ENCODE measurements at places on chromosomes 6 and 20. TPM values are rescaled to one million over a fixed set of nuclear protein-coding genes. Genes with fewer than 3 reads are reported as not detected.

SLC17A4 gene
- not detected for total RNA-seq

GRCh38 chr6:108677894-108678293, 117.2 kb downstream of the FOXO3 start:
- DNase-seq: no peak

- DNase-seq: no peak
Observed at GRCh38 chr6:147627411-147627810, 118.9 kb downstream of the SAMD5 start.

PKIB gene
- total RNA-seq: not detected

DNA sequence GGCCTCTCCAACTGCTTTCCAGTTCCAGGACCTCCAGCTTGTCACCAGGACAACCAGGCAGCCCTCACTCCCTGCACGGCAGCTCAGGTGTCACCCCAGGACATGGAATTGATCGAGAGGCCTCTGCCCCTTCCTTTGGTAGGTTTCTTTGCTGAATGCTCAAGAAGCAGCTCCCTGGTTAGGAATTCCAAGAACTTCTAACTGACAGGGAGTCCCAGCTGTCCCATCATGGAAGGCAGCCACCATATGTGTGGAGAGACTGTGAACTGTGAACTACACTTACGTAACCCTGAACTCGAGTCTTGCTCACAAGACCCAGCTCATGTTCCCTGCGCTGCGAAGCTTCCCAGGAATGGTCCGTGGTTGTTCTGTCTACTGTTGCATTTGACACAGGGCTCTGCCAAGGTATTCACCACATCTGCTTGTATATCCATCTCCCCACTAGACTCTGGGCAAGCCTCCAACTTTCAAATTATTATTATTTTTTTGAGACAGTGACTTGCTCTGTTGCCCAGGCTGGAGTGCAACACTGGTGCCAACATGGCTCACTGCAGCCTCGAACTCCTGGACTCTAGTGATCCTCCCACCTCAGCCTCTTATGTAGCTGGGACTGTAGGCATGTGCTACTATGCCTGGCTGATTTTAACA, 35.7 kb downstream of the MGME1 start:
- no peak for DNase-seq

DNA sequence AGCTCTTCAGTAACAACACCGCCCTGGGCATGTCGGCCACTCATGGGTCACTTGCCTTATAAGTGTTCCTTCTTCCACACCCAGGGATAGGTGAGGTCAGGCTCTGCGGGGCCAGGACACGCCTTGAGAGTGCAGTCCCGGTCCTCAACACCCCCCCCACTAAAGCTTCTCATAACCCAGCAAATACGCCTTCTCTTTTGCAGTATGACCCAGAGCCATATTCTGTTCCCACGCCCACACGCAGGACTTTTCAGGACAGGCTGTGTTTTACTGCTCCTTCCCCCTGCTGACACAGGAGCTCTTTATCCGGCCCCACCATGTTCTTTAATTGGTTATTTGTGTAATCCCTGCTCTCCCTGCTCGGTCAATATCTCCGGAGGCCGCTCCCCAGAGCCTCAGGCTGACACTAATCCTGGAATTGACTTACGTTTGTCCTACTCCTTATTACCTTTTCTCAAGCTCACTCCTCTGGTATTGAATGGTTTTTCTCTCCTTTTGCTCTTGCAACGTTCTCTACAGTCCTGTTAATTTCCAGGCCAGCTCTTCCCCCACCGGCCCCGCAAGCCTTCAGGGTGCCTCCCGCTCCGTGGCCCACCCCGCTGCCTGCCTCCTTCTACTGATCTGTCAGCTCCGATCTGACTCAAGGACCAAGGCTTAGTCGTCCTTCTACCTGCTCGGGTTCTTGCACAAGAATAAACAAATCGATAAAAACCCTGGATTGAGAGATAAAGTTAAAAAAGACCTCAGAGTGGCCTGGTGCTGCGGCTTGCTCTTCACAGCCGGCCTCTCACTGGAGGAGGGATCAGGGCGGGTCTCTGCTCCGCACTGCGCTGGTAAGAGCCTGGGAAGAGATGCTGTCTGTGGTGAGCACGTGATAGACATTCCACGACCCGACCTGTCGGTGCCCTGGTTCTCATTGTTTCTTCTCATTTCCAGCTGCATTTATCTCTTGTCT, 357.5 kb downstream of the ZFAND3 start:
- no peak for DNase-seq

TRAPPC3L gene
- not detected for total RNA-seq

DNA sequence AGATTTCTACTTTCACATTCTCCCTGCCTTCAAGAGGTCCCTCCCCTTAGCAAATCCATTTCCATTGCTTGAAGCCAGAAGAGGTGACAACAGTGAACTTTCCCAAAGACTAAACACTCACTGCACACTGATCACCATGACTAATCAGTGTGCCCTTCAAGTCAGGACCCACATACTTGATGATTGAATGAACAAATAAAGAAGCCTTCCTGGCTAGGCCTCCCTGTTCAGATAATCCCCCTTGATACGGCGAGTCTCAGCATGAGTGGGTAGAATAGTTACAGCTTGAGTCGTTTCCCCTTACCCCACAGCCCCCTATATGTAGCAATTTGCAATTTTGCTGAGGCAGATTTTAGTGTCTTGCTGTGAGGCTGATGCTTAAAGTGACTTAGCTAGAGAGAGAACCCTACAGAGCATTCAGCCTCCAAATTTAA, 102.2 kb downstream of the UNC5CL start:
- DNase-seq: no peak

- no peak for DNase-seq
Observed at GRCh38 chr6:90940812-90941481, 354.1 kb upstream of the MAP3K7 start.

DNA sequence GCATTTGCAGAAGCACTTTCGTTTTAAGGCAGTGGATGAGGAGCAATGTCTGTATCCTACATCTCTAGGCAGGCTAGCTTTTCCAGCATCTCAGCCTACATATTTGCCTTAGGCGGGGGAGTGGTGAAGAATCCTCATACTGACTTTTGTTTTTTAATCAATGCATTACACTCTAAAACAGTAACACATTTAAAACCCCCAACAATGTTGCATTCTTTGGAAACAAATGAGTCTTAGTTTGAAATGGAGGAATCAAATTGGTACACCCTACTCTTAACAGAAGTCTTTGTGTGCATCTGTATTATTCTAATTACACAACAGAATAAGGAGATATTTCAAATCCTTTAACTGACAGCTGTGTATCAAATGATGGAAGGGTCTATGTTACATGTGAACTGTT, 9.0 kb downstream of the NKAIN2 start:
- DNase-seq: no peak

CDSN gene
- not detected for total RNA-seq

DNA sequence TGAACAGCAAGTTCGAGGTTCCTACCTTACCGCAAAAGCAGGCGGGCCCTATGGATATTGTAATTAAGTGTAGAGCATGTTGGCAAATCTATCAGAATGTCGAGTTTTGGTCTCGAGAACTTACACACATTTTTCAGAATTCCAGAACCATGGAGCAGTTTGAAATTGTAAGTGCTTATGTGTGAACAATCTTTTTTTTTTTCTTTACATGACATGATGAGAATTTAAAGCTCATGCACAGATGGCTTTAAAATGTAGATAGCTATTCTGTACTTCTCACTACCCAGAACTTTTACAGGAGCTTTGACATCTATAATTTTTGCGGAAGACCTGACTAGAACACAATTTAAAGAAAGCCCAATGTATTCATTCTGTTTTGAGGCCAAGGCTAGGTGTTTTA, 117.8 kb upstream of the RSPO3 start:
- no peak for DNase-seq

NOX3 gene
- not detected for total RNA-seq

DNA sequence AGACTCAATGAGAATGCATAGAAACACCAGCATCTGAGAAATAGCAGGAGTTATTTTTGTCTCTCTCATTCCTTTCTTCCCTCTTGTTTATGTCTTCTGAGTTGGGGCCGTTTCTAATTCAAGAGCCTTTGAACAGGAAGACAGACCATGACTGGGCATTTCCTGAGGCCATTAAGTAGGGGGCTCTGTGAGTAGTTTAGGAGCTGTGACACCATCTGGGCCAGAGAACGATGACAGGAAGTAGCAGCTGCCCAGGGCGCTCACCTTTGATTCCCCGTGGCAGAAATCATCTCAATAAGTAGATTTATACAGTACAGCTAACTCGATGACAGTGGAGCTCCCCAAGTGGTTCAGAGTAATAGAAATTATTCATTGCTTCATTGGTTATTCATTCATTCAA, 298.4 kb upstream of the PLN start:
- DNase-seq: no peak

HSPA1A gene
- total RNA-seq: 173 TPM

KIFC1 gene
- 54.7 TPM for total RNA-seq

DNA sequence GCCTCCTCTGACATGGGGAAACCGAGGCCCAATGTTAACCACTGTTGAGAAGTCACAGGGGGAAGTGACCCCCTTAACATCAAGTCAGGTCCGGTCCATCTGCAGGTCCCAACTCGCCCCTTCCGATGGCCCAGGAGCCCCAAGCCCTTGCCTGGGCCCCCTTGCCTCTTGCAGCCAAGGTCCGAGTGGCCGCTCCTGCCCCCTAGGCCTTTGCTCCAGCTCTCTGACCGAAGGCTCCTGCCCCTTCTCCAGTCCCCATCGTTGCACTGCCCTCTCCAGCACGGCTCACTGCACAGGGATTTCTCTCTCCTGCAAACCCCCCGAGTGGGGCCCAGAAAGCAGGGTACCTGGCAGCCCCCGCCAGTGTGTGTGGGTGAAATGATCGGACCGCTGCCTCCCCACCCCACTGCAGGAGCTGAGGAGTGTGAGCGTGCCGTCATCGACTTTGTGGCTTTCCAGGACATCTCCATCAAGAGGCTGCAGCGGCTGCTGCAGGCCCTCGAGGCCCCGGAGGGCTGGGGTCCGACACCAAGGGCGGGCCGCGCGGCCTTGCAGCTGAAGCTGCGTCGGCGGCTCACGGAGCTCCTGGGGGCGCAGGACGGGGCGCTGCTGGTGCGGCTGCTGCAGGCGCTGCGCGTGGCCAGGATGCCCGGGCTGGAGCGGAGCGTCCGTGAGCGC, 1.6 kb downstream of the TNFRSF6B start:
- no peak for DNase-seq

OPRM1 gene
- not detected for total RNA-seq

IL20RA gene
- total RNA-seq: not detected

- DNase-seq: no peak
Observed at GRCh38 chr6:152054441-152054840, 247.0 kb downstream of the ESR1 start.

- no peak for DNase-seq
Observed at GRCh38 chr6:81937296-81937937, 184.9 kb upstream of the TENT5A start.

GRCh38 chr6:47147175-47147727, 105.1 kb upstream of the ADGRF1 start:
- no peak for DNase-seq

- no peak for DNase-seq
Observed at GRCh38 chr6:32158052-32158451, 4.1 kb downstream of the PPT2 start.

SLC39A7 gene
- total RNA-seq: 67.1 TPM

BHLHE23 gene
- not detected for total RNA-seq

DNA sequence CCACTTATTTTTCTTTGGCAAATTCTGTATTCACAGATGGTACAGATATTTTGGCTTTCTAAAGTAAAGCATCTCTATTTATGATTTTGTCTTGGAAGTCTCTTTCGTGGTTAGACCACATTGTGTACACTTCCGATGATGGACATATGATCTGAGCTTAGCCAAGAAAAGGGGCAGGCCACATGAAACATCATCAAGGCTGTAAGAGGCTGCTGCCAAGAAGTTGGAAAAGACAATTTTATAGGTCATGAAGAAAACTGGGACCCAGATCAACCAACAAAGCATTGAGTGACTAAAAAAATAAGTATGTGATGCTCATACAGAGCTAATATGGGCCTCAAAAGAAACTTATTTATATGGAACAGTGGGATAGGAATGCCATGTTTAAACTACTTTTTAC, 266.4 kb downstream of the HAO1 start:
- DNase-seq: no peak

CST7 gene
- total RNA-seq: 127 TPM

DNA sequence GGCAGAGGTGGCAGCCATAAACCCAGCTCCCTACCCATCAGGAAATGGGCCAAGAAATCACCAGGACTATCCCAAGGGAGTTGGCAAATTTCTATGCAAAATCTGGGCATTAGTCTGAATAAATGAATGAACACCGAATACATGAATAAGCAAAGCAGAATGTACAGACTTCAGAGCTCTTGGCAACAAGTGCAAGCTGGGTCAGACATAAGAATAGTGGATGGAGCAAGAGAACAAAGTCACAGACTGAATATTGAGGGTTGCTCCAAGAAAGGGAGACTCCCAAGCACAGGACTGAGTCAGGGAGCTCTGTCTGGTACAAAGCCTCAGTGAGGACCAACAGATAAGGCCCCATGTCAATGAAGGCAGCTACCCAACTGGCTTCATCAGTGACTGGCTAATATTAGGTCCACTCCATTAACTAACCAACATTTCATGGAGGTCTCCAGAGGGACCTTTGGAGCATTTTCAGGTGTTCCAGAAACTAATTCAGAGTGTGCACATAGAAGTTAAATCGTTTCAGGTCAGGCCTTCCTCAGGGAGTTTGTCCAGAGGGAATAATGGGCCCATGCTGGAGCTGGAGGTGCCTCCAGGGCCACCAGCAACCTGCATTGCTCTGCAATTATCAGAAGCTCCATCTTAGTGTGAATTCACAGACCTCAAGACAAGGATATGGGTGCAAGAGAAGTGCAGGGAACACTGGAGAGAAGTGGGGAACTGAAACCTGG, 191.5 kb upstream of the RALGAPA2 start:
- no peak for DNase-seq

DNA sequence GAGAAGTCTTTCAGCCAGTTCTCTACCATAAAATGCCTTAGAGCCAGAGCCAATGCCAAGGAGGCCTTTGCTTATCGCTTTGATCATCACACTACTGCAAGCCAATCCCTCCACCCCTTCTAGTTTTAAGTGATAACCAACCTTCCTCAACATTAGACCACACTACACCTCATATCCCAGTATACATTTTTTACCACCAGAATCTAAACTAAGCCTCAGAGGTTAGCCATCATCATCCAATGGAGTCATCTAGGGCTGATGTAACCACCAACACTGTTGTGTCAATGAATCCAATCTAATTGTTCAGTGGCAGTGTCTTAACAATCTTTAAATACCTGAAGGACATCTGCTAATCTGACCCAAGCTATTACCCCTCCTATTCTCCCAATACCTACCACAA, 6.4 kb downstream of the ZUP1 start:
- no peak for DNase-seq

UST gene
- total RNA-seq: 0.49 TPM

All from activated T-helper 1 cell treated with anti-CD3 and anti-CD28 coated beads, Interleukin-12 subunit alpha, Interleukin-12 subunit beta, Interleukin-2, Interleukin-4 antibody, amounts not matched to agents 30 ng/mL and 10 ng/mL and 1 ng/mL, durations not matched to agents 14 hours and 24 hours and 36 hours (primary cell).